ENCODE measurements at places on chromosomes 7 and 10.
A peak's percentile ranks its signal among the peaks of the same experiment; 100 is the strongest.

- no peak for DNase-seq
These were observed 13.0 kb upstream of the AKR1E2 start for GRCh38 chr10:4813023-4813422.

GRCh38 chr7:82317760-82318159, 125.8 kb downstream of the CACNA2D1 start:
- DNase-seq, result no peak

DNA sequence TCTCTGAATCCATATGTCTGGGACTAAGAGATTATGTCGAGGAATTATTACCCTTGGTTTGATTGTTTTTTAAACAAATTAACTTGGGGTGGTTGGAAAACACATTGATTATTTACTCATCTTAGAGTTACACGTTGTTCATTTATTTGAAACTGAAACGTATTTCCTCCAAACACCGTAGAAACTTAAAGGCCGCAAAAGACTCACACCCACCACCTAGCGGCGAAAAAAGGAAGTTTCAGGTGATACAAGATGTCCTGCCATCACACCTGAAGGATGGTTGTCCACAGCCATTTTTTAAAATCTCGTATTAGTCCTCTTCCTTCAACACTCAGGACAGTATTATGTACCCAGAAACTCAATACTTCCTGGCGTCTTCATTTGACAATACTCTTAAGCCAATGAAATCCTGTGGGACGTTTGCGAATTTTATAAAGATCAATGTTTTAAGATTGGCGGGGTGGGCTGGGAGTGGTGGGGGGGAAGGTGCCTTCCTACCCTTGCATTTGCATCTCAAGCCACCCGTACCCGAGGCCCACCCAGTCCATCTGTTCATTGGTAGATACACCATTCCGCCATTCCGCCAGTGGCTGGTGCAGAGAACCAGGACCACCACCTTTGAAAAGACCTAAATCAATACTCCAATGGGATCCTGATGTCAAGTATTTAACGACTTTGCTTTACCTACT, 1.4 kb upstream of the LCOR start:
- no peak for DNase-seq

DNA sequence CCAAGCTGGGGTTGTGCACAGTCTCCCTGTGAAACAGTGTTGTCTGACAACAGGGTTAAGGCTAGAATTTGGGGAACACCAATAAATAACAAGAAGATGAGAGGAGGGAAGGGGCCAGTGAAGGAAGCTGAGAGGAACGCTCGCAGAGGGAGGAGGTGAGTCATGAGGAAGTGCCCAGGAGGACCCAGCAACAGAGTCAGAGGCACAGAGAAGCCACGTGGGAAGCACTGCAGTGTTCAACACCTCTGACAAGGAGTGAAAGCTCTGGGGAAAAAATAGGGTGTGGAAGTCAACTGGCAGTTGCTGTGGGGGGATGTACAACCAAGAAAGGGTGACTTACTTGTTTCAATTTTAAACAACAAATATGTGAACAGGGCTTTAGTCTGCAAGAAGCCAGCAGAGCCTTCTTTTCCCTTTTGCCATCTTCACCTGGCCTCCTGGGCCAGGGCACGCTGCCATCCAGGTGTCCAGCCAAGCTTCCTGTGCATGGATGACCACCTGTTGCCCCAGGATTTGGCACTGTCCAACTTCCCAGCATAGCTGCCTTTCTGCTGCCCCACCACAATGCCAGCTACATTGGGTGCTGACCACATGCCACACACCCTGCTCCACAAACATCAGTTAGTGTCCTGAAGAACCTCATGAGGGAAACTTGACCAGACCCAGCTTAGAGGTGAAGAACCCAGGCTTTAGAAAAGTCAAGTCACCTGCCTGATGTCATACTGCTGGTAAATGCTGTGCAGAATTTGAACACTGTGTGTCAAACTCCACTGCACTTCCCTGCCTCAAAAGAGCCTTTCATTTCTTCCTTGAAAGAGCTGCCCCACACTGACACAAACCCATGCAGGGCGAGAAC, 69.6 kb downstream of the ATXN7L1 start:
- DNase-seq, result peak; percentile 55

DNA sequence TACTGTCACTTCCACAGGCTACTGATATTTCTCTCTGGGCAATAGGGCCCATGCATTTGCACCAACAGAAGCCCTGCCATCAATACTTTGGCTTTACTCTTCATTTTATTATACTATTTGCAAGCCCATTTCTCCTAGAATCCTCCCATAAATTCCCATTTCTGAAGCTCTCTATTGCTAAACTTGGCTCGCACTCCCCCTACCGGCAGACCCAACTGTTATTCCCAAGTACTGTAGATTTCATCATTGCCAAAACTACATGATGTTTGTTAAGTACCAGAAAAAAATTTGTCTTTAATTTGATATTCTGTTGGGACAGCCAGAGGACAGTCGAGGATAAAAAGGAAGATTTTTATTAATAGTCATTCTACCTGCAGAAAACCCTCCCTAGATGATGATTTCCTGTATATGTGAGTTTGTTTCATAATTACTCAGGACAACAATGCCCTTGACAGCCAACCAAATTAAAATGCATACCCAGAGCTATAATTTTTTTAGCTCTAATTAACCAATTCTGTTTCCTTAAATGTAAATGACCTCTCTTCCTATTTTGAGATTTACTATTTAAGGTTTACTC, 298.6 kb downstream of the REEP3 start:
- DNase-seq, result no peak

DNA sequence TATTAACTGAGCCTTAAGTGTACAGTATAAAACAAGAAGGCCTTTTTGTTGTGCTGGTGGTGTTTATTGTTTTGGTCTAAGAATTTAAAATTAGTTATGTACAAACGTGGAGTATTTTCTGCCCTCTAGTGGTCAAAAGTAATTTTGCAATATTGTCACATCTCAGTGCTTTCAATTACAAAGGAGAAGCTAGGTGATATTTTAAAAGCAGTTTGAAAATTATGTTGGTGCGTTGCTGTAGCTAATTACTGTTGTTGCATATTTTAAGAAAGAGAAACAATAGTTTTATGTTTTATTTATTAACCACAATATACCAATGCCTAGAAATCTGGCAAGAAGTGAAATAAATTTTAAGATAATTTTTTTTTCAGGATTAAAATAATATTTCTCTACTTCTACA, 11.4 kb downstream of the NPVF start:
- no peak for DNase-seq

DNA sequence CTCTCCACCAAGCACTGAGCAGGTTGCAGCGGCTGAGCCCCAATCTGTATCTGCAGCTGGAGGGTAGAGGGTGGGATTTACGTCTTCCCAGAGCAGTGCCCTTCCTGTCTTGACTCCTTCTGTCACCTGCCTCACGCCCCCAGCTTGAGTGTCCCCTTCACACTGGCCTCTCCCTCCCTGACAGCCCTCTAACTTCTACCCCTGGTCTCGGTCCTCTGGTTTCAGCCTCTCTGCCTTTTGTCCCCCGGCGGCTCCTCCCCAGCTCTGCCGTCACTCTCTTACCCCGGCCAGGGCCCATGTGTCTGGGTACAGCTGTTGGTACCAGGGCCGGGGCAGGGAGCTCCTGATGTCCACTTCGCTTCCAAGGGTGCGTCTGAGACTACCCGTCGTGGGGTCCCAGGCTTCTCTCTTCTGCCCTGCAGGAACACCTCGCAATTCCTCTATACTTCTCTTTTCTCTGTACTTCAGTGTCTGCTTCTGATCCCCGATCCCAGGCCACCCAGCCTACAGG, 654 bp downstream of the MUC3A start:
- no peak for DNase-seq

DNA sequence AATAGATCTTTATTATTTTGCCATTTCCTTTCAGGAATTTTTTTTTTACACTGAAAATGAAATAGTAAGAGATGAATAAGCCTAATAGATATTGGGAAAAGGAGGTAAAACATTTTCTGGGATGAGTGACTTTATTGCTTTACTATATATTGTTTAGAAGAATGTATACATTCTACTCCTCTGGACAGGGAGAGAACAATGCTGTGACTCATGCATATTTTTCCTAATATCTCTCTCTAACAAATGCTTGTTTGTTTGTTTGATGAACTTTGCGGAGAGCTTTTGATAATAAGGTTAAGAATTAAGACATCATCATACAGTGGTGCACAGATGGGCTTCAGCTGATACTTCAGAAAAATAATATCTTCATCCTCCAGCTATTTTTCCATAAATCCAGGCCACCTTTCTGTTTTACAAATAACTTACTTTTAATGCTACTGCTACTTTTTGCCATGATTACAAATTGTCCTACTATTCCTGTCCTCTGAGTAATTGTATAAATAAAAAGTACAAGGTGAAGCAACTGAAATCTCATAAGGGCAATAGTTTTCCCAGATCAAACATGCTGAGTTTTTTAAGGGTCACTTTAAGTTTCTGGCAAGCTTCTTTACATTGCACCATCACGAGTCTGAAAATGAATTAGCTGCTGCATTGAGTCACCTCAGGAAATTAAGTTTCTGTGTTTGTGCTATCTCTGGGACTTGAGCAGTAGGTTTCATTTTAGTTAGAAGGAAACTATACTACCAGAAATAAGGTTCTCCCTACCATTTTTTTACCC, 207.3 kb upstream of the POT1 start:
- DNase-seq, result no peak

DNA sequence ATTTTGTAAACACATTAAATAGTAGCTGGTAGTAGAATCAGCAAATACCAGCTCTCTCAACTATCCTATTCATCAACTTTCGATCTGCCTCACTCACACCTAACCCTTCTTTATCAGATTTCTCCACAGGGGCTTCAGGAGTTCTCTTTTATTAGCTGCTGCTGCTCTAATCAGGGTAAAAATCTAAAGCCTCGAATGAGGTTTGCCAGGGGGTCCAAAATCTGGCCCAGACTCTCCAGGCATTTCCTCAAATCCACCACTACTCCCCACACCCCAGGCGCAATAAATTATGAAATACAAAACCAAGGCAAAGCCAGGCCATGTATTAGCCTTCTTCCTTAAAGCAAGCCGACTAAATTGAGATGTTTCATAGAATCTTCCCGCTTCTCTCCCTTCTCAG, 2.3 kb downstream of the RNF216 start:
- DNase-seq, result no peak

DNA sequence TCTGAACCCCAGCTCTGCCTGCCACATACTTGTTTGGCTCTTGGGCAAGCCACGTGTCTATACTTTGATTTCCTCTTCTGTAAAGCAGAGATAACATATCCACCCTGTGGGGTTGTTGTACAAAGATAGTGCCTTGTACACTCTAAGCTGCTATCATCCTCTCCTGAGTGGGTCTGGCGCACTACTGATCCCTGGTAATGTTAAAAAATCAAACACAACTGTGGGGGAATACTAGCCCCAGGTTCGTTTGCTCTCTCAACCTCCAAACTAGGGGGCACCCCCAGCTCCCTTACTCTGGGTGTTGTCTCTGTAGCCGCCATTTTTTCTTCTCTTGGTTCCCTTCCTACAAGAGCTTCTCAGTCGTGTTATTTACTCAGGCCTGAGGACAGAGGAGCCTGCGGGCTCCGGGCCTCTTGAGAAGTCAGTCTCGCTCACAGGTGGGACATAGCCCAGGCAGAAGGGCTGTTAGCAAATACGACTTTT, 1.0 kb downstream of the POLM start:
- DNase-seq, result no peak

DNA sequence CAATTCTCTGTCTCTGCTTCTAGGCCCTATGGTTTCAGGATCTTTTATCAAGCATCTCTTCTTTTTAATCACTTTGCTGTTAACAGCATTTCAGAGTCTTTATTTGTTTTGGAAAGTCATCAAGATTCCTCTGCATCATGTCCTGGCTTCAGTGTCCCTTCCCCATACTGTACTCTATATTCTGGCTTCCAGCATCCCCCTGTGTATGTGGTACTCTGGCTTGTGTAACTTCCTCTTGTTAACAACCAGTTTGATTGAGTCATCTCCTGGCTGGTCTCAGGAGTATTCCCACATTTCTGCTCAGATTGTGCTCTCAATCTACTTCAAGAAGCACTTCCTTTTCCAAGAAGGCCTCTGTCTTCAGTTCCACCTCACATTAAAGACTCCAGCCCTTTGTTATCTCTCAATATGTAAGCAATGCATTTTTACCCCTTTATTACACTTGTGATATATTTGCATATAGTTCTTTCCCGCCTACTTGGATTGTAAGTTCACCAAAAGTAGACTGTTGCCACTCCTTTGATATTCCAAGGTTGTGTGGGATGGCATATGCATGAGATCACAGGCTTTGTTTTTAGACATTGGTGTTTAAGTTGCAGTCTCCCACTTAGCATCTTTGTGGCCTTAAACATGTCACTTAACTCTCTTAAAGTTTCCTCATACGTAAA, 15.1 kb upstream of the ATE1 start:
- DNase-seq, result no peak

DNA sequence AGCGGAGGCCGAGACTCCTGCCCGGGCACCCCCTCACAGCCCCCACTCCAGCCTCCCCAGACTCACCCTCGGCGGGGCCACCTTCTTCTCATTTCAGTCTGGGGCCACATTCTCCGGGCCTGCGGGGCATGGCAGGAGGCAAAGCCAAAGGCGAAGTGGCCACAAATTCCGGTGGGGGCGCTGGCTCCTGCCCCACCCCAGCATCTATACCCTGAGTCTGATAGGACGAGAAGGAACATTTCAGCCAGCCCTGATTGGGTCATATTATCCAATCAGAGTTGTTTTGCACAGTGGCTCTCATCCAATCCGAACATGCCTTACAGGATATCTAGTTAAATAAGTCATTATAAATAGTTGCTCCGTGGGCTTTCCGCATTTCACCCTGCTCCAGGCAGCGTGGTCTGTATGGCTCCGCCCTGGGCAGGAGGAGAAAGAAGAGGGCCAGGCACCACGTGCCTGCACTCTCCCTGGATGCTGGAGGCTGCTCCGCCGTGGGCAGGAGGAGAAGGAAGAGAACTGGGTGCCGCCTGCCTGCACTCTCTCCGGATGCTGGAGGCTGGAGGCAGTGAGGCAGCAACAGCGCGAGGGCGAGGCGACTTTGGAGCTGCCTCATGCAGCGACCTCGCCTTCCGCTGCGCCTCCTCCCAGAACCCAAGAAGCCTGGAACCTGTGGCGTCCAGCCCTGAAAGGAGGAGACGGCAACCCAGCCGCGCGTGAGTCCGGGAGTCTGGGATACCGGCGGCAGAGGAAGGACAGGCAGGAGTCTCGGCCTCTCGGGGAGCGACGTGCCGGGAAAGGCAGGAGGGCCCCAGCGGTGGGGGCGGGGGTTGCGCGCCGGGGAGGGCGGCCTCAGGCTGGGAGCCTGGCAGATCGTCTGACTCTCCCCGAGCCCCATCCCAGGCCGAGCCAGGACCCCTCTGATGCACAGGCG, 162.9 kb downstream of the ZNF33B start:
- no peak for DNase-seq
